ENCODE measurements at places on chromosomes 7 and 10.

DNA sequence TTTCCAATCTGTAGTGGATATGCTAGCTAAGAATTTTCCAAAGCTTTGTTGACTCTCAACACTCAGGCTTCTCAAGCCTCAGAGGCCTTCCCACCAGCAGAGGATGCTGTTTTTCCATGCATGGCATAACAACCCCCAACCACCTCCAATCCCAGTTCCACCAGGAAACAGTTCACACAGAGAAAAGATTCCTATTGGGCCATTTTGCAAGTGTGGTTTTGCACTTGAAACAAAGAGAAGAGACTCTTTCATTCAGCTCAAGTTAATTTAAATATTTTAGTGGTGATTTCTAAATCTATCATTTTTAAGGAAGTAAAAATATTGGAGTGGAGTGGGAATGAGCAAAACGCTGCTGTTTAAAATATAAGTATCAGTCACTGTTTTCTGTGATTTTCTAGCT is 105.6 kb upstream of the COL1A2 start:
- DNase-seq = no peak

DNA sequence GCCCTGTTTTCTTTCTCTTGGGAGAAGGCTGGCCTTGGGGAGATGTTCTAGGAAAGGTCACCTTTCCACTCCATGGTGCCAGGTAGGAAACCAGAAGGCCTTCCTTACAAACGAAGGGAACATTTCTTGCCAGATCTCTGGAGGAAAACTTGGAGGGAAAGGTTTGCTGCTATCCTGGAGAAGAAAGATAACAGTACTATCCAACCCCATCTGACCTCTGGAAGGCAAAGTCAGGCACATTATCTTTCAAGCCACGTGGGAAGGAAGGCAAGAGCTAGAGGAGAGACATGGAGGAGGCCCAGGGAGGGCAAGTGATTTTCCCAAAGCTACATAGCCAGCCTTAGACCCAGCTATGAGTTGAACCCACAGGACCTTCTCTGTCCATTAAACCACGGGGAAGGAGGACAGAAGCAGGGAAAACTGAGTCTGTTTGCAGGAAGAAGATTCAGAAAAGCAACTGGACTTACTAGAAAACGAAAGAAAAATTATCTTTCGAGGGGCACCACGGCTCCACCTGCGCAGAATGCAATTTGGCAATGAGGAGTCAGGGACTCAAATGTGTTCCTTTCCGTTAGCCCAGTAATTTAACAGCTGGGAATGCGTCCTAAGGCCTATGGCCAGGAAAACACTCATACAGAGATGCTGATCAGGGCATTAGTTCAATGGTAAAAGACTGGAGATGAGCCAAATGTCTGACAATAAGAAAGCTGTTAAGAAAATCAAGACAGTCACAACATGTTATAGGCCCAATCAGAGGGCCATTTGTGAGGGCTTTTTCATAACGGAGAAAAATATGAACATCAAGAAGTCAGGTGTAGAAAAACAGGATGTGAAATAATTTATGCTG is 32.0 kb upstream of the PSAP start:
- no peak for DNase-seq

DNA sequence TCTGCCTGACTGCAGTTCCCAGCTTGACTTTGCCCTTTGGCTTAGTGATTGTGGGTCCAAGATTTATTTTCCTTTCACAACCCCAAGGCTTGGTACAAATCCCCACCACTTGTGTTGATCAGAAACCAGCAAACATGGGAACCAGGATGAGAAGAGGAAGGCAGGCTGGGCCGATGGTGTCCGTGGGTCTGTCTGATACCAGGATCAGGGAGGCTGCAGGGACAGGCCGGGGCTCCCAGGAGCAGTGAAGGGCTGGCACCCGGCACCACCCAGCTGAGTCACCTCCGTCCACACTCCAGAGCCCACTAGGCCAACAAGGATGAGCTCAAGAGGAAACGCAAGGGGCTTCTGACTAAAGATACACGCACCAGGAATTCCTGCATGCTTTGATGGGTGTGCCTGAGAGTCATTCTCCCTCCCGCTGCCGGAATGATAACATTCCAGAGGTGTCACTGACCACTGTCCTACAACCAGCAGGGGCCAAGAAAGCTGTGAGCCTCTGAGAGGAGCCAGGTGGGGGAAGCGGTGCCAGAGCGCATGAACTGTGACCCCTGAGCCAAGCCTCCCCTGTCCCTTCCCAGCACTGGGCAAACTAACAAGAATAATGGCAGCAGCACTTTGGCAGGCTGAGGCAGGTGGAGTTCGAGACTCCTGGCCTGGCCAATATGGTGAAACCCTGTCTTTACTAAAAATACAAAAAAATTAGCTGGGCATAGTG is 29.2 kb upstream of the PROSER2 start:
- DNase-seq = no peak

DNA sequence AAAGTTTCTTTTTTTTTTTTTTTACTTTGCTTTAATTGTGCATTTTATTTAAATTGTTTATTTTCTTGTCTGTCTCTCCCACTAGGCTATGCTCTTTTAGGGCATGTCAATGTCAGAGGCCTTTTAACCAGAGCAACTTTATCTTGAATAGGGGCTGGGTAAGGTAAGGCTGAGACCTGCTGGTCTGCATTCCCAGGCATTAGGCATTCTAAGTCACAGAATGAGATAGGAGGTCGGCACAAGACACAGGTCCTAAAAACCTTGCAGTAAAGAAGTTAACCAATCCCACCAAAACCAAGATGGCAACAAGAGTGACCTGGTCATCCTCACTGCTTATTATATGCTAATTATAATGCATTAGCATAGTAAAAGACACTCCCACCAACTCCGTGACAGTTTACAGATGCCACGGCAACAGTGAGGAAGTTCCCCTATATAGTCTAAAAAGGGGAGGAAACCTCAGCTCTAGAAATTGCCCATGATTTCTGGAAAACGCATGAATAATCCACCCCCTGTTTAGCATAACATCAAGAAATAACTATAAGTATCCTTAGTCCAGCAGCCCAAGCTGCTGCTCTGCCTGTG is 47.0 kb upstream of the FRMD4A start:
- no peak for DNase-seq

DNA sequence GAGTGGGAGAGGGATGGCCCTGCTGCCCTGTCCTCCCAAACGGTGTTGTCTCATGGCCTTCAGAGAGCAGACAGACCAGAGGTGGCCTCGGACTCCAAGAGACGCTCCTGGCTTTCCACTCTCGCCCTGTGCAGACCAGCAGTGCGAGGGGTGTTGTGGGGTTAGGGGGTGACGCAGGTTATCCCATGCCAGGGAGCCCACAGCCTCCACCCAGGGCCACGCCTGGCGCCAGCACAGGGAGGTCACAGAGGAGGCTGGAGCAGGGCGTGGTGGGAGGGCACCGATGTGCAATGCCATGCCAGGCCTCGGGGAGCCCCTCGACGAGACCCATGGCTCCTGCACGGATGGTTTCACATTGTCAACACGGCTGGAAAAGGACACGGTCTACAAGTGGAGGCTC is 52.1 kb downstream of the INPP5A start:
- DNase-seq = no peak

DNA sequence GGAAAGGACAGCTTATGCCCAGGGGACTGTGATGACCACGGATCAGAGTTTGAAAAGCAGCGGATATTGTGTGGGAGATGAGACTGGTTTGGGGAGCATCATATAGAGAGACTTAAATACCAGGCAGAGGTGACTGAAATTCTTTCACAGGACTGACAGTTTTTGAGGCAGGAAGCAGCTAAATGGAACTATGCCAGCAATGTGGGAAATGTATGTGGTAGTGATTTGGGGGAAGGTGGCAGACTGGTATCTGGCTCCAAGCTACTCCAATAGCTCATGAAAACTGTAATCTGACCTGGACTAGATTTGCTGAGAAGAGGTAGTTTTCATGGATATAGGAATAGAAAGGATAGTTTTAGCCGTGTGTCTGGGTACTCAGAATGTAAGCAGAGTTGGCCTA is 592.6 kb downstream of the REEP3 start:
- DNase-seq = no peak
